Body of pancreas (tissue), 4 donors: ENCODE measurements at places on chromosomes 6 and 20. TPM values are rescaled to one million over a fixed set of nuclear protein-coding genes. Genes with fewer than 3 reads are reported as not detected.

DNA sequence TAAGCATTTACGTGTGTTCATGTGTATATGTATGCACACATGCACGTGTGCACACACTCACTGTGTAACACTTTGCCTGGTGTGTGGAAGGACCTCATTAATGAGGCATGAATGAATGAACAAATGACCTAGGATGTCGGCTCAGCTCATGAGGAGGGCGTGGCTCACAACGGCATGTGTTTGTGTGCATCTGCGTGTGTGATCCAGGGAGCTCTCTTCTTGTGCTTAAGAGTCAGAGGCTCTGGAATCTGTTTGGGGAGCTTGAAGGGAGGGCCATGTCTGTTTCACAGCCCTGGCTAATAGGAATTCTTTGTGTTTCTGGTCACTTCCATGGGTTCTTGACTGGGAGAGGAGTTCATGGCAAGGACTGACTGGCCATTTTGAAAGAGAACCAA is 32.7 kb downstream of the TOX2 start:
- no peak for DNase-seq
- no peak overlapping the region for H3K4me3 ChIP-seq
- no peaks in the 10 kb centered on the region for H3K27me3 ChIP-seq
- H3K27ac ChIP-seq: no peak overlapping the region

- no peak for DNase-seq
- H3K36me3 ChIP-seq: no peaks in the 10 kb centered on the region
- no peak overlapping the region for H3K4me3 ChIP-seq
Observed at GRCh38 chr20:49096203-49096730, 50.2 kb downstream of the CSE1L start.

- H3K27me3 ChIP-seq: no peaks in the 10 kb centered on the region
- no peaks in the 10 kb centered on the region for H3K36me3 ChIP-seq
- no peak for DNase-seq
- H3K4me1 ChIP-seq: no peaks in the 10 kb centered on the region
Observed at GRCh38 chr20:49433333-49433732, 49.1 kb downstream of the KCNB1 start.

DNA sequence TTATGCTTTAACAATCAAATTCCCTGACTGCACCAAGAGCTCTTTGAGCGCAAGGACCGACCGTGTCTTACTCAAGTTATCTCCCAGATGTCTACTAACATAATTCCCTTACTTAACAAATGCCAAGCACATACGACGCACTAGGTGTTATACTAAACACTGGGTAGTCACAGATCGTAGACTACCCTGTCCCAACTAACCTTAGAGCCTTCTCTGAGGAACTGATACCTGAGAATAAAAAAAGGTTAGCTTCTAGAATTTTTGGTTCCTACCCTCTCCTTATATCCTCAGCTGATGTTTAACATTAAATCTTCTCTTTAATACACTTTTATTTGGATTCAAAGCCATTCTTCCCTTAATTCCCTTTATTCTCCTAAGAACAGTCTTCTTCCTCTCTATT is 38.5 kb downstream of the EPB41L2 start:
- H3K27ac ChIP-seq: no peak overlapping the region
- H3K27me3 ChIP-seq: no peaks in the 10 kb centered on the region
- H3K36me3 ChIP-seq: no peaks in the 10 kb centered on the region
- DNase-seq: no peak

- no peaks in the 10 kb centered on the region for H3K36me3 ChIP-seq
- no peak for DNase-seq
- no peaks in the 10 kb centered on the region for H3K4me1 ChIP-seq
- no peak overlapping the region for H3K27ac ChIP-seq
- H3K4me3 ChIP-seq: no peak overlapping the region
Observed at GRCh38 chr20:57013741-57014140, 252.7 kb downstream of the BMP7 start.

DNA sequence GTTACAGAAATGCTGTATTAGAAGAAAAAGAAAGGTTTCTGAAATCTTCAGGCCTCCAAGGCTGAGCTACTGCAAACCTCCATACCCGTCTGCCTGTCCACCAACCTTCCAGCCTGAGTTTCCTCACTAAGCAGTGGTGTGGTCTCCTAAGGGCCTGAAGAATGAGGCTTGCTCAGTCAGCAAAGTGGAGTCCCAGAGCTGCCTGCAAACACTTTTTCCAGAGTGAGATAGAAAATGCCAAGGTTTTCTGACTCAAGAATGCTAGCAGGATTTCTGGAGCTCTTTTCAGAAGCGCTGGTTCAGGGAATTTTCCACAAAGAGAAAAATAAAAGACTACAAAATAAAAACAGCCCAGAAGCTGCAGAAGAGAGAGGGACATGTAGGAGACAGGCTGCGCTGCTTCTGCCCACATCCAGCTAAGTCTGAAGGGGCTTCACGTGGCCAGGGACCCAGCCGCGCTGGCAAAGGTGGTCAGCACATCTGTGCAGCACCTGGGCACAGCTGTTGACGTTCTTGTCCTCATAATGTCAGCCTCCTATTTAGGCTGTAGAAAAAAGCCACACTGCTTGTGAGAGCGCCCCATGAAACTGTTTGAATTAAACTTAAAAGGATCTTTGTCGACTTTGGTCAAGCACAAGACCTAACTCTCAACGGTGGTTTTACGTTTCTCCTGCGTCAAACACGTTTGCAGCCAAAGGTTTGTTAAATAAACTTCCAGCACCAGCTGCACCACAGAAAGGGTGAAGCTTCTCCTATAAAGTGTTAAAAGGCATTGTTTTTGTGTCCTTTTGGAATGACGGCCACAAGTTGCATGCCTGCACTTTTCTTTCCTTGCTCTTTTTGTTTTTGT is 209.0 kb downstream of the THBS2 start:
- H3K27ac ChIP-seq: no peak overlapping the region
- no peaks in the 10 kb centered on the region for H3K4me1 ChIP-seq
- no peak overlapping the region for H3K4me3 ChIP-seq

DNA sequence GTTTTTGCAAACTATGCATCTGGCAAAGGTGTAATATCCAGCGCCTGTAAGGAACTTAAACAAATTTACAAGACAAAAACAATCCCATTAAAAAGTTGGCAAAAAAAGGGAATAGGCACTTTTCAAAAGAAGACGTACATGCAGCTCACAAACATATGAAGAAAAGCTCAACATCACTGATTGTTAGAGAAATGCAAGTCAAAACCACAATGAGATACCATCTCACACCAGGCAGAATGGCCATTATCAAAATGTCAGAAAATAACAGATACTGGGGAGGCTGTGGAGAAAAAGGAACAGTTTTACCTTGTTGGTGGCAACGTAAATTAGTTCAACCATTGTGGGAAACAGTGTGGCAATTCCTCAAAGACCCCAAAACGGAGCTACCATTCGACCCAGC is 54.2 kb downstream of the TSBP1 start:
- no peak overlapping the region for H3K27ac ChIP-seq
- no peaks in the 10 kb centered on the region for H3K36me3 ChIP-seq
- H3K4me1 ChIP-seq: no peaks in the 10 kb centered on the region
- no peaks in the 10 kb centered on the region for H3K27me3 ChIP-seq
- DNase-seq: no peak
- no peak overlapping the region for H3K4me3 ChIP-seq

PPP1R16B gene
- total RNA-seq: 4.7 TPM

GSTA3 gene
- not detected for total RNA-seq

BPI gene
- total RNA-seq: not detected

ARMC12 gene
- not detected for total RNA-seq

EPPIN gene
- total RNA-seq: not detected

BHLHE23 gene
- total RNA-seq: not detected

MYBL2 gene
- 3.6 TPM for total RNA-seq

HLA-DPA1 gene
- 10.5 TPM for total RNA-seq

SMIM8 gene
- 11.2 TPM for total RNA-seq
